T-helper 17 cell (primary cell): ENCODE measurements at places on chromosomes 2 and 18. TPM values are rescaled to one million over a fixed set of nuclear protein-coding genes. Genes with fewer than 3 reads are reported as not detected.

Gene FHL2
- total RNA-seq: 8.9 TPM

Gene OTOS
- total RNA-seq: not detected

Gene ASTL
- total RNA-seq: 7.9 TPM

Gene CIDEA
- not detected for total RNA-seq

- no peak for DNase-seq
These were observed 62.6 kb downstream of the MOGAT1 start for GRCh38 chr2:222733846-222734702.

- DNase-seq: no peak
These were observed 54.0 kb upstream of the CWC22 start for GRCh38 chr2:180061085-180061484.

DNA sequence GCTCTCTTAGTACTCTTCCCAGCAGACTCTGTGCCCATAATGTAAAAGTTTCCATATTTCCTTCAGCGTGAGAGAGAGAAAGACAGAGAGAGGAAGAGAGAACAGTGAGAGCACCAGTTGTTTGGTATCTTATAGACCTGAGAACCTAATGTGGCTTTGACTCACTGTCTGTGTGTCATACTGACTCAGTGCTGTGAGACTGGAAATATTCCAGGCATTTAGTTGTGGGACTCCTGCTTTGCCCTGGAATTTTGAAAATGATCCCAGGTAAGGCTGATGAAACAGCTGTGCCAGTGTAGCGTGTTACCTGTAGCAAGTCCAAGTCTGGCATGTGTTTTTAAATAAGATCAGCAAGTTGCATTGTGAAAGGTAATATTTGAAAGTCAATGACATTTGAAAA lies 87.9 kb upstream of the KCNH7 start:
- no peak for DNase-seq

- DNase-seq: no peak
These were observed 23.0 kb upstream of the CEP68 start for GRCh38 chr2:65033178-65033577.

- DNase-seq: no peak
These were observed 23.5 kb downstream of the TMEM37 start for GRCh38 chr2:119455066-119455718.
